ENCODE measurements at places on chromosomes 3 and 15.

GRCh38 chr3:6179761-6180160 lies 681.2 kb upstream of the GRM7 start:
- no peak for DNase-seq

- DNase-seq, result no peak
These were observed 160.7 kb downstream of the PDE8A start for GRCh38 chr15:85142312-85142711.

DNA sequence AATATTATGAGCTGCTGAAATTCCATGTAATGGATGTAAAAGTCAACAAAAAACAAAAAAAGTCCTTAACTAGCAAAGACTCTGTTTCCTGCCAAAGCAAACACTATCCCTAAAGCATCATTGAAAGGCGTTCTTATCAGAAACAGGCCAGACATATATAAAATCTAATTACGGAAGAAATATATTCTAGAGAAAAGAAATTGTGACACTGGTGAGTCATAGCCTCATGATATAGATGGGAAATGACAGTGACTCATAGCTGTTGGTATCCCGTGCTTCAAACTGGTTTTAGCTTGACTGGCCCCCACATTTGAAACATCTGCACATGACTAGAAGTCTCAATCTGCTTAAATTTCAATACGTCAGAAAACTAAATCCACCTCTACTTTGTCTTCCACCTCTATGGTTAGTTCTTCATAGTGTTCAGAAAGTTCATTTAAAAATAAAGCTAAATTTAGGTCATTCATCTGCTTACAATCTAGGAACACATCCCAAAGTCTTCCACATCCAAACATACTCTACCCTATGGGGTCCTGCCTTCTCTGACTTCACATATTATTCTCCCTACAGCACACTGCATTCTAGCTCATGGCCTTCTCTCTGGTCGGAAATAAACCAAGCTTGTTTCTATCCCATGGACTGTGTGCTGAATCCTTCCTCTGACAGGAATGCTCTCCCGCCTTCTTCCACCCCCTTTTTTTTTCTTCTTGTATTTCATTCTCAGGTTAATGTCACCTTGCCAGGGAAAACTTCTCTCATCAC lies 456.3 kb upstream of the ARRDC4 start:
- DNase-seq, result no peak

DNA sequence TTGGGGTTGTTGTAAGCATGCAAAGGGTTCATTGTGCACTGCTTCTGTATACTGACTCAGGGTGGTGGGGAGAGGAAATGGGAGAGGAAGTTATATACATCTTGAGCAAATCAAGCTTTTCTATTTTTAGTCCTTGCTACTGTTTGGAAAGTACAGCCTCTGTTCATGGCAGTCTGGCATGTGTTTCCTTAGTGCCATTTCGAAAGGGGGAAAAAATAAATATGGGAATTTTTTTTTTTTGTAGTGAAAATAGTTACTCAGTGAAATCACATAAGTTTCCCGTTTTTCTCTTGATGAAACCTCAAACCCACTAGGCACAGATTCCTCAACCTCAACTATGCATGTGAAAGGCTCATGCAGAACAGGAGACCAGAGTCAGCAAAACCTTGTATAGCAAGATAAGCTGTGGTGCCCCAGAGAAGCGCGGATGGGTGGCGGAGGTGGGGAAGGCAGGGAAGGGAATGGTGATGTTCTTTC lies 353.3 kb downstream of the LPP start:
- DNase-seq, result no peak

GRCh38 chr3:129312671-129313414 lies 34.2 kb downstream of the HMCES start:
- DNase-seq, result no peak

GRCh38 chr15:41483519-41483918 lies 10.2 kb upstream of the ITPKA start:
- no peak for DNase-seq
